Upper lobe of left lung (tissue), 6 donors: ENCODE measurements at places on chromosomes 7 and 10.

GRCh38 chr7:19290968-19291367, 145.7 kb upstream of the FERD3L start:
- DNase-seq: no peak

DNA sequence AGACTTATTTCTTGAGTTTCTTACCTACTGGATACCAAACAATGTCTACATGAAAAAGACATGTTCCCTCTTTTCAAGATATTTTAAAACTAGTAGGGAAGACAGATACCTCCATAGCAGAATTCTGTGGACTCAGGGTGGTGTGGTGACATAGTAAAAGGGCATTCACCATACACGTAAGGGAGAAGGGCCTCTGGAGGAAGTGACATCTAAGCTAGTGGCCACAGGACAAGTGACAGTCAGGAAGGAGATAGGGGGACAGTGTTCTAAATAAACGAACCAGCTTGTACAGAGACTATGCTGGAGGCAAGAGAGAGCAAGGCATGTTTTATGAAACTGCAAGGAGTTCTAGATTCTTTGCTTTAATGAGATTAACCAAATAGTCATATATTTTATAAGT, 321.7 kb upstream of the LRGUK start:
- DNase-seq: no peak

DNA sequence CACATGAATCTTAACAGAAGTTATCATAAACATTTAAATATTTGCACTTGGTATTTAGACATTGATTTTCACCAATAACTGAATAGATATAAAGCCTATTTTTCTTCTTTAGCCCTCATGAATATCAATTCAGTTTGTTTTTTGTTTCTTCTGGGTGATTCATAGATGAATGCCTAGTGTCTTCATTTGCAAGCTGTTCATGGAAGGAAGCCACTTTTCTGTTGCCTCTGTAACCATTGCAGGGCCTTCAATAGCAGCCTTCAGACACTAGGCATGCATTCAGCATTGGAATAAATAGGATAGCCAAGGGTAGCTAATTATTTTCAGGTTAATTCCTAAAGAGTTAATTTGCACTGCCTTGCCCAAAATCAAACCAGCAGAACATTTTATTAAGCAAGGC, 375.3 kb downstream of the DPP6 start:
- no peak for DNase-seq

DNA sequence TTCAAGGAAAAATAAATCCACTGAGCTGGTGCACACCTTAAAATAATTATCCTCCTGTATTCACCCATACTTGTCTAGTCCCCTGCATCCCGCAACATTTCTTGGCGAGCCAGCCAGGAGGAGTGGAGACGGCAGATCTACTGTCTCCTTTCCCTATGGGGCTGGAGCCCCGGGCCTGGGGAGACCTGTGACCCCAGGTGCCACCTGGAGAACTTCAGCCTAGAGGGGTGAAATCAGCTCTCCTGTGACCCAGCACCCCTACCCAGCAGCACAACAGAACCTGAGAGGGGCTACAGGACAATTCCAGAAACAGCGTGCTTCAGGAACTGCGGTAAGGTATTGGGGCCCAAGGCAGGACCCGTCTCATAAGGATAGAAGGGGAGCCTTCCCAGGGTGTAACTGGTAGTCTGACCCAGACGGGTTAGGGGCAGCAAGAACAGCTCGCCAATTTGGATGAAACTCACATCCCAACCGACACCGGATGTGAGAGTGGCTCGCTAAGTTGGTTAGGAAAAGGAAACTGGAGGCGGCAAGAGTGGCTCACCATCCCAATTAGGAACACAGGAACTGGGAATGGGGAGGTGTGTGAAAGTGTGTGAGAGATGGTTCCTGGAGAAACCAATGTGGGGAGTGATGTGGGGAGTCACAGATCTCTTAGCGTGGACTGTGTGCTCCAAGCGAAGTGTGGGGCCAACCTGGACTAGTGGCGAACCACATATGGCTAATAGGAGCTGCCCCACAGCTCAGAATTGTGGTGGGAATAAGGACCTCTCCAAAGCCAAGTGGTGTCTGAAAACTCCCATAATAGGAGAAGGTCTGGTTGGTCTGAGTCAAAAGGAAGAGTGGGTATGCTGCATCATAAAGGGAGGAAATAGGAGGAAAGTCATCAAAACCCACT, 15.1 kb upstream of the DENND2A start:
- no peak for DNase-seq

DNA sequence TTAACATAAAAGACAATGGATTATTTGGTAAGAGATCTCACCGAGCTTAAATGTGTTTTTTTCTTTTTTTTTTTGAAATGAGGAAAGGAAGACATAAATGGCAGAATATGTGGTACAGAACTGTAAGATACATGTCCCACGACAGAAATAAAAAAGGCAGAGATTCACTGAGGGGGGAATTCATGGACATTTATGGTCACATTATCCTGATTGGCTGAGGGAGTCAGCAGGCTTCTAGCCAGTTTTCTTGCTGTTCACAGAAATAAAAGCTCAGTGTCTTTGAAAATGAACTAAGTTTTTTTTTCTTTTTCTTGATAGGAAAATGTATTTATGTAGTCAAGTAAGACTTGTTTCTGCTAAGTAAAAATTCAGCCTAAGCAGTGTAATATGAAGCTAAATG, 8.2 kb upstream of the FAS start:
- DNase-seq: no peak

GRCh38 chr10:124675824-124676223, 68.4 kb downstream of the FAM53B start:
- DNase-seq: no peak

DNA sequence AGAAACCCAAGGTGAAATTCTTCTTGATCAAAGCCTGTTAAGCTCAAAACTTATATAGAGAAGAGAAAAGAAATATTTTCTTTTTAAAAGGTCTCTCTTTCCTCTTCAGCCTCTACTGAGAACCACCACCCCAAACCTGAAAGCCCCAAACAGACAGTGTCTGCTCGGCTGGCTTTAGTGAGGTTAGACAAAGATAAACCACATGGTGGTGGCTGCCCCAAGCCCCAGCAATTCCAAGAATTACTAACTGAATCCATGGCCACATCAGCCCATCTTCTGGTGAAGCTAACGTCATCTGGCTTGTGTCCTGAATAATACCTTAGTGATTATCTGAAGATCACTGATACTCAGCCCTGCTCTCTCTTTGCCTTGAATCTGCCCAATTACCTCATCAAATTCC, 275.0 kb downstream of the ELMO1 start:
- no peak for DNase-seq

- no peak for DNase-seq
Observed at GRCh38 chr7:116588225-116588624, 63.4 kb downstream of the CAV1 start.

- no peak for DNase-seq
Observed at GRCh38 chr10:110676016-110676415, 31.9 kb downstream of the RBM20 start.

- DNase-seq: no peak
Observed at GRCh38 chr10:58648131-58648530, 135.5 kb downstream of the BICC1 start.

DNA sequence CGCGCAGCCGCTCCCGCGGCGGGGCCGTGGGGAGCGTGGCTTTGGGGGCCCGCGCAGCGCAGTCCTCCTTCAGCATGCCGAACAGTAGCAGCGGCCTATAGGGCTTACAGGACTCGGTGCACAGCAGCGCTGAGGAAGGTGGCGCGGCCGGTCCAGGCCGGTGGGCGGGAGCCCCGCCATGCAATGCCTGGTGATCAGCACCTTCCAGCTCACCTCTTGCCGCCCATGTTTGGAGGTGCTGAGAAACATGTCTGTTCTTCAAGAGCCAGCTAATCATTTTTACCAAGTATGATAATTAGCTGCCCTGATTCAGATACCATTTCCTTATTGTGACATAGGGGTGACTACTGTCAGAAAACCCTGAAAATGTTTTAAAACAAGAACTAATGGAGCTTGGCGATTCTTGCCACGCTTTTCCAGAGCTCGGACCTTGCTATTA, 33.5 kb upstream of the SFTPD start:
- DNase-seq: no peak

- DNase-seq: no peak
Observed at GRCh38 chr7:136883046-136883445, 14.6 kb downstream of the CHRM2 start.

GRCh38 chr7:156764016-156764669, 123.6 kb downstream of the RNF32 start:
- DNase-seq: peak; percentile 73

GRCh38 chr7:2737771-2738540, 50.0 kb downstream of the AMZ1 start:
- no peak for DNase-seq

DNA sequence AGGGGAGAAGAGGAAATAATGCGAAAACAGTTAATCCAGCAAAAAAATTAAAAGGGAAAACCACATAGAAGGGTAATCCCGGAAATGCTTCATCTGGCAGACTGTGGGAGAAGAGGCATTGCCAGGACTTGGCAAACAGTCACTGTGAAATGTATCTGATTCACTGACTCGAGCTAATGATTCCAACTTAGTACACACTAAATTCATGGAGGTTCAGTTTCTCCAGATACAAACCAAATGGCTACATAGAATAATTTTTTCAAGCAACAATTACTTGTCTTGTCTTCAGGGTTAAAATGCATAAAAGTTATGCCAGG, 36.4 kb downstream of the GDI2 start:
- DNase-seq: no peak

DNA sequence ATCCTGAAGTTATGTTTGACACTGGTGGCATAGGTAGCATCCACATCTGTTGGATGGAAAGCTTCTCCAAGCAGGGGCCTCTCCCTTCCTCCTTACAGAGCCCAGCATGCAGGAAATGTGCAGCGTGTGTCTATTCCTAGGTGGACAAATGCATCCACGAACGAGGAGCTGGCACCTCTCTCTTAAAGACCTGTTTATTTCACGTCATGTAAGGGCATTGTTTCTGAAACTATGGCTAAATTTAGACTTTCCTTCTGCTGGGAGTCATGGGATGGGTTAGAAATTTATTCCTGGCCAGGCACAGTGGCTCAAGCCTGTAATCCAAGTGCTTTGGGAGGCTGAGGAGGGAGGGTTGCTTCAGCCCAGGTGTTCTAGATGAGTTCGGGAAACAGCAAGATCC, 208.4 kb upstream of the SVIL start:
- no peak for DNase-seq

DNA sequence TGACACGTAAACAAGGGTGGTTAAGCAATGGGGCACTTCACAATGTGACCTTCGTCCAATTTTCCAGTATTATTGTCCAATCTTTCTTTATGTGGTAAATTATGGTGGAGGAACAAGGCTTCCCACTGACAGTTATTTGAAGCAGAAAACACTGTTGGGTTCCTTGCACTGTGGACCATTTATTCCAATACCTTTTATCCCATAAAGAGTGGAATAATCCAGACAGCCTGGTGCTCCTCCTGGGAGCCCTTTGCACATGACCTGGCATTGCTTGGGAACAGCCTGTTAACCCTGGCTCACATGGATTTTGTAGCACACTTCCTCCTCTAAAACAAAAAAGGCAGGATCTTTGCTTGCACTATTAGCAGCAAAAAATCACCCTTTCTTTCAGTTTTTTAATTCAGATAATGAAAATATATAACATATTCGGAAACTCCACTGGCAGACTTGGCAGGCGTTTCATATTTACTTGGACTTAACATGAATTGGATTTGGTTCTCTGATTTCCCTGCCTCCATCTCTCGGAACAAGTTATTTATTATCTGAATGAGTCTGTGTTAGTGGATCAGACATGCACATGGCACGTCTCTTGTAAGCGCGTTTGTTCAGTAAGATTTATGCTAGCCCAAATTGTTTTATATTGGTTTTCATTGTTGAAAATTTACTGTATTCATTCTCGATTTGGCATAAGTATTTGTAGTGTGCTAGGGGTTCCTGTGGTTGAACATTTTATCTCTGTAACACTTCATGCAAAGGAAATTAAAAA, 59.3 kb downstream of the BMPER start:
- no peak for DNase-seq

- no peak for DNase-seq
Observed at GRCh38 chr10:84188815-84189214, 5.5 kb upstream of the CDHR1 start.
